Suprapubic skin (tissue), 4 donors: ENCODE measurements at places on chromosomes 12 and 14.

DNA sequence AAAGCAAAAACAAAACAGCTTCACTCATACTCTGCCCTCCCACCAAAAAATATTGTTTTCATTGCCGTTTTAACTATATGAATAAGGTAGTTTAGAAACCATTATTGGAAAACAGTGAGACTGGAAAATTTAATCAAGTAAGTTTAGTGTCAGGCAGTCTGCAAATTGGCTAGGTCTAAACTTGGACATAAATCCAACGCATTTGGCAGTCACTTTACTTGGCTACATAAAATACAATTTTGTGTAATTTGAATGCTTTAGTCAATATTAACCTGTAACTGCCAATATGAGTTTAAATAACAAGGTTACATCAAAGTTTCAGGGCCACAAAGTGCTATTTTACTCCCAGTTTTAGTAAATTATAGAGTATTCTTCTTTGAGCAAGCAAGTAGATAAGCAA lies 202.3 kb upstream of the SLC38A2 start:
- no peak for DNase-seq

- no peak for DNase-seq
These were observed 12.3 kb upstream of the EPYC start for GRCh38 chr12:91017043-91017442.

- no peak for DNase-seq
These were observed 135.9 kb downstream of the DUSP6 start for GRCh38 chr12:89216211-89216952.

DNA sequence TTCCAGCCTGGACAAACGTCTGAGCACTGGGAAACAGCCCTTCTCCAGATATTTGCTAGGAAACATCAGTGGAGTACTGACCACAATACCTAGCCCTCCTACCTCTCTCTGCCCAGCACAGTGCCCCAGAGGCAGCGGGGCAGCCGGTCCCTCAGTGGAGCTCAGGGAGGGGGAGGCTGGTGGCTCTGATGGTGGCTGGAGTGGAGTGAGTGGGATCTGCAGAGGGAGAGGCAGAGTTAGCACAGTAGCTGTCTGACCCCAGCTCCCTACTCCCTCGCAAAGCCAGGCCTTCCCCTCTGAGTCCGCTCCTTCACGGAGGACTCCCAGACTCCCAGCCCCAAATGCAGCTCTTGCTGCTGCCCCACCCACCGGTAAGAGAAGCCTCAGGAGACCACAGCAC lies 30.0 kb downstream of the NCKAP5L start:
- no peak for DNase-seq

GRCh38 chr12:57547288-57548012 lies 458 bp upstream of the DCTN2 start:
- no peak for DNase-seq

DNA sequence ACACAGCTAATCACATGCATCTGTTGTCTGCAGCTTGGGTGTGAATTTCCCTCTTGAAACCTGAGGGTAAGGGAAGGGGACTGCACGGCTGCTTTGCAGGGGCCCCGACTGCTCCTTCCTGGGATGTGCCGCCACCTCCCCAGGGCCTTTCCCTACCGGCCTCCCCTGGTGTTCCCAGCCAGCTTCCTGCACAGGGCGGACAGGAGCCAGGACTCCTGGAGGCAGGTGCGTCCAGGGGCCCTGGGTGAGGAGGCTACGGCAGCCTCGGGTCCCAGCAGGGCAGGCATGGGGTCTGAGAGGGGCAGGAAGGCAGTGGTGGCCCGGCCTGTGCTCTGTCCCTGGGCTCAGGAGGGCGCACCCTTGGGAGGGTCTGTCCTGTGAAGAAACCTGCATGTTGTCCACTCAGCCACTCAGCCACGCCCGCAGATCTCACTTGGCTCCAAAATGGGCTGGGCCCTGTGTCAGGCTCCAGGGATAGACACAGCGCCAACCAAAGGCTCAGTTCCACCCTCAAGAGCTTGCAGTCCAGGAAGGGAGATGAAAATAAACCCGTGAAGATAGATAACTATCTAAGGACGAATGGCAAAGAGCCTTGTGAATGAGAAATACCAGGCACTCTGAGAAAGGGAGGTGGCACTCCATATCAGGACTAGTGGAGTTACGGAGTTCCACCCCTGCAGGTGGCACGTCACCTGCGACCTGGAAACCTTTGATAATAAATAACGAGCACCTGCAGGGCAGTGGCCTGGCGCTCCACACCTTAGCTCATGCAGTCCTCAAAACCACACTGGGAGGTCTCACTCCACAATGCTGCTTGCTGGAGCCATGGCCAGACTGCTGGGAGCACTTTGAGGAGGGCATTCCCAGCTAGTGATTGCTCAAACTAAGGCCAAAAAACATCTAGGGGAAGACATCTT lies 427.4 kb downstream of the AACS start:
- DNase-seq, result no peak

DNA sequence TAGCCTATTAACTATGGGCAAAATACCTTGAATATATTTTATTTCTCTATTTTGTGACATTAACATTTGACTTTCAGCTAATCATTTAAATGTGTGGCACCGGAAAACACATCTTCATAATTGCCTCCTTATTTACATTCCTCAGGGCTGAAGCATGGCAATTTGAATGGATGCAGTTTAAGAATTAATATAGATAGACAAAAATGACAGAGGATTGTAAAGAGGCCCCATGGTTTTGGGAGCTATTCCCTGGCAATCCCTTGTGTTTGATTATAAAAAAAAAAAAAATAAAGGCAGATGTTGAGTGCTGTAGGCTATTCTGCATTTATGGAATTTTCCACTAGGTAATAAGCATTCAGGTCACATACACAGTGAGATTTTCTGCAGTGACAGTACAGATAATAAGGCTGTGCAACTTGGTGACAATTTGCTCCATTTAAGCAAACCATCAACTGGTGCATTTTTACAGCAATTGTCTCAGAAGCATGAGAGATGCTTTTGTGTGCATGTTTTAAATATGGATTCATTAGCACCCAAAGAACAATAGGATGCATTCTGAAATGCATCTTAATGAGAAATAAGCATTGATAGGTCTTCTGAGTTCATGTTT lies 123.2 kb upstream of the SLC38A4 start:
- no peak for DNase-seq

DNA sequence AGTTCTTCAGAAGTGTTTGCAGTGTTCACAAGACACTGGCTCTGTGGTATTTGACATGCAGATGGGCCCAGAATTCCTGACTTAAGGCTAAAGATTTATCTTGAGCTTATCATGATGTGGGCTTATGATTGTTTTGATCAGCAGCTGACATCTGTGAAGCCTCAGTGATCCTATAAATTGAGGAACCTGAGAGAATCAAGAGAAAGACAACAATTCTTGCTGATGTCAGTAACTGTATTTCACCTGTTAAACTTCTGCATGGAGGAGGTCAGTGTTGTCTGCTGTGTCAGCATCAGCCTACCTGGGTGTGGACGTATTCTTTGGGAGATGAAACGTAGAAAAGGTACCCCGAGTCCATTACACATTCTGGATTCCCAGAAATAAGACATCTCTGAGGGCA lies 33.3 kb downstream of the TRAF3 start:
- no peak for DNase-seq

- DNase-seq, result no peak
These were observed 502 bp downstream of the ITGA5 start for GRCh38 chr12:54418441-54419087.

- no peak for DNase-seq
These were observed 14.1 kb downstream of the ZNF219 start for GRCh38 chr14:21084396-21084795.

DNA sequence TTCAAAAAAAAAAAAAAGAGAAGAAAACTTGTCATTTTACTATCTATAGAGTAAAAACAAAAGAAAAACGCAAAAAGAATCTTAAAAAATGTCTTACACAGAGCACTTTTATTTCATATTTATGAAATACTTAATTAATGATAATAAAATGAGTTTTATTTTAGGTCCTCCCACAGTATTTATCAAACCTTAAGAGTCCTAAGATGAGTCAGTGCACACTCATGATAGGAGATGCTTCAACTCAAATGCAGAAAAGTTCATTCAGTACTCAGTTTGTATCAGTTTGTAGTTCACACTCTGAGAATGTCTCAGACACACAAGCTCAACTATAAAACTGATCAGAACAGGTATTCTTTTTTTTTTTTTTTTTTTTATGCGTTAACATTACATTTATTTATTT lies 41.7 kb downstream of the TRIM9 start:
- DNase-seq, result no peak

DNA sequence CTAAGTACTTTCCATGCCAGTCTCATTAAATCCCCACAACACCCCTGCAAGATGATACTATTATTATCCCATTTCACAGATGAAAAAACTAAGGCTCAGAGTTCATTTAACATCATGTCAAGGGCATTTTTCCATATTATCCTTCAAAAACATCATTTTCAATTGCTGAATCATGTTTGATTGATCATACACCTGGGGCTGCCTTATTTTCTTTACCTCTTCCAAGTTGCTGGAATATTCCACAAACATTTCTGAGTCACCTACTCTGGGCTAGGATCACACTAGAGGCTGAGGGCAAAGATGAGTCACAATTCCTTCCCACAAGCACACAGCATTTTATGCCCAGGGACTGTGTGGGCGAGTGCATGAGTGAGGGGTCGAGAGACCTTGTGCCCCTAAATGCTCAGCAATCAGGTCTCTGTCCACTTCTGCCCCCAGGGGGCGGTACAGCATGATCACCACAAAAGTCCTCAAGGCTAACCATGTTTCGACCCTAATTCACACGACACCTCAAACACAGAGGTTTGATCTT lies 14.1 kb upstream of the TMEM119 start:
- DNase-seq, result no peak

GRCh38 chr12:116306506-116306905 lies 29.0 kb upstream of the MED13L start:
- no peak for DNase-seq

DNA sequence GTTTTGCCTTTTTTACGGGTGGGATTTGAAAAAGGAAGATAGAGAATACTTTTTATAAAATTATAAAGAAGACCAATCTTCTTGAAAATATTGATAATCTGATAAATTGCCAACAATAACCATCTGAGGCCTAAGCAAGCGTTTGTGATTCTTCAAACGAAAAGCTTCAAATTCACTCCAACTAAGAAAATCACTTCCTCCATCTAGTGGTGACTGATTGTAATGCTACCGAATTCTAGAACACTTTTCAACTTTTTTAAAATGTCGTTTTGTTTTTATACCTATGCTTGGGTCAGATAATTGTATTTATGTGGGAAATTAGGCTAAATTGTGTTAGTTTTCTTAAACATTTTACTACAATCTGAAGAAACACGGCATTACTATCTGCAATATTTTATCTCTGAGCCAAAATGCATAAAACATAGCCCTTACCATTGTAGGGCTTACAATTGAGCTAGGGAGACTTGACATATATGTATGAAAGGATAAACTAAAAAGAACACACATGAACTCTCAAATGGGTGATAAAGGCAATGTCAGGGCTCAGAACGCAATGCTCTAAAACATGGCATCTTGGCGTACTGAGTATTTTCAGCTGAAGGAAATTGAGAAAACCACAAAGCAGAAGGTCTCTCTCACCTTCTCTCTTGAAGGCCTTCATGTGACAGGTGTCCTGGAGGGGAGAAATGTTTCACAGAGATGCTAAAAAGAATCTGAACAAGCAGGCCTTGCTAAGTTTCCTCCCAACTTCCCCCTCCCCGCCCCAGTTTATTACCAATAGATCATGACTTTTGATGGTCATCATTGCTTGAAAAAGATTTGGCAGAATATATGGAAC lies 36.8 kb upstream of the G2E3 start:
- DNase-seq, result no peak

GRCh38 chr12:55966408-55967281 lies at the start of gene CDK2:
TSS of gene CDK2 (plus strand) at chr12:55966830. CDS start at chr12:55967009, 179 bp downstream.
- DNase-seq, result peak; percentile 97

GRCh38 chr12:109711596-109712461 lies 1.8 kb upstream of the FAM222A start:
- no peak for DNase-seq

- DNase-seq, result no peak
These were observed 41.2 kb downstream of the NEUROD4 start for GRCh38 chr12:55061024-55061423.

GRCh38 chr12:105555556-105556295 lies 225.2 kb downstream of the C12orf75 start:
- DNase-seq, result no peak

DNA sequence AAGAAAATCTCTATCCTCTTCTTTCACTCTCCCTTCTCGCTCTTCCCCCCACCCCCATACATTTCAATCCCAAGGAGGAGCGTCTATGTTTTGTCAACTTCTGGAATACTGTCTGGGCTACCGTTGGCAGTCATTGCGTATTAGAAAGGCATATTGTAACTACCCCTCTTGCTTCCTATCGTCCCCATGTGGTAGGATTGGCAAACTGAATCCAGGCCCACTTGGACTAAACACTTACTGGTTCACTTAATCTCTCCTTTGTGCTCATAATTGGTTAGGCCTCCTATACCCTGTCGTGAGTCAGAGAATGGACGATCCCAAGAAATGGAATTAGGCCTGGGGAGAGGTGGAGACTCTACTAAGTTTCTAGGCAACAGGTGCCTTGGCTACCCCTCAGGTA lies 68.8 kb upstream of the SLC8A3 start:
- no peak for DNase-seq

- no peak for DNase-seq
These were observed 69.6 kb downstream of the MOK start for GRCh38 chr14:102235275-102235897.

GRCh38 chr12:107111314-107111713 lies 18.0 kb upstream of the CRY1 start:
- no peak for DNase-seq

GRCh38 chr12:81136519-81136918 lies 58.6 kb downstream of the ACSS3 start:
- no peak for DNase-seq

DNA sequence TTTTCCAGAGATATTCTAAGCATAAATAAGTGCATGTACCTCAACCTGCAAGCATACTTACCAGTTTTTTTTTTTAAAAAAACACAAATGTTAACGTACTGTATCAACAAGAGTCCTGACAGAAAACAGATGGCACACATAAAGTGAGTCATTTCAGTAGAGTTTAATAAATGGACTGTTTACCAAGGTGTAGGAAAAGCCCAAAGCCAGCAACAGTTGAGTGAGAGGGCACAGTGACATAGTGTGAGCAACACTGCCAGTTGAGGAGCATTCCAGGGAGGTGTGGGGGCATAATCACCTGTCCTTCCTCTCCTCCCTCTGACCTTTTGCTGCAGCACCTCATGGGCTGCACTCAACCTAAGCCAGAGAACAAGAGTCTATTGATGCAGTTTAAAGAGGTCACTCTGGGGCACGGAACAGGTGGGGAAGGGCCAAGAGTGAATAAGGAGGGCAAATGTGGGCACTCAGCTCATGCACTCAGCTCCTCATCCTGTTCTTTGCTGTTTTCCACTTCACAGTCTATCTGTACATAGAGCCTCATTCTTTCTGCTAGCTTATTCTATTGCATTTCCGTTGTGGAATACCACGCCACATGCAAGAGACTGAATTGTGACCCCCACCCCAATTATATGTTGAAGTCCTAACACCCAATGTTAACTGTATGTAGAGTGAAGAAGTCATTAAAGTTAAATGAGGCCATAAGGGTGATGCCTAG lies 29.3 kb downstream of the DHRS2 start:
- no peak for DNase-seq

DNA sequence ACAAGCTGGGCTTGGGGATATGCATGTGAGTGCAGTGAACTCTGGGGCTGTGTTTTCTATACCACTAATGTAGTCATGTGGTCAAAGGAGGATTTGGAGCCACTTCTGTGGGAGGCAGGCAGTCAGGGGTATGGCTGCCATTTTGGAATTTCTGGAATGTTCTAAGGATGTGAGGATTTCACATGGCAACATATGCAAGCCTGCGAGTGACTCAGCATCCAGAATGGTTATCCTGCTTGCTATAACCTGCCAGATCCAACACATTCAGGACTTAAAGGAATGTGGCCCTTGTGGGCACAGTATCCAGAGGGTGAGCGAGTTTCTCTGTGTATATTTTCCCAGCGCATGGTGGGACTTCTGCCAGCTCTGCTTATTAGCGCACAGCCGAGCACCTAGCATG lies 249.2 kb upstream of the PWP1 start:
- DNase-seq, result no peak
